ENCODE measurements at places on chromosomes 1 and 21.

DNA sequence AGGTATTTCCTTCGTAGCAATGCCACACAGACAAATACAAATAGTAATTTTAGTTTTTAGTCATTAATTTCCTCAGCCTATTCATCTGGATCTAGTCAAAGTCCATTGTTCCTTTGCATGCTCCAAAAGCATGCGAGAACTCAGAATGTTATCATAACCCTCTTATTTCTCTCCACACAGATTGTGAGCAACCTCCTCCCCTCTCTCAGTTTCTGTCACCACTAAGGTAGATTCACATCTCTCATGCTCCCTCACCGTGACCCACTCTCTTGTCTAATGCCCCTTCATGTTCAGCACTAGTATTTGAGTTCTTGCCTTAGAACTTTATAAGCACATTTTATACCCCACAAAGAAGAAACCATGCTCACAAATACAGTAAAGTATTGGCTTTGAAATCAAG lies 582.4 kb downstream of the PLA2G4A start:
- DNase-seq, result no peak

DNA sequence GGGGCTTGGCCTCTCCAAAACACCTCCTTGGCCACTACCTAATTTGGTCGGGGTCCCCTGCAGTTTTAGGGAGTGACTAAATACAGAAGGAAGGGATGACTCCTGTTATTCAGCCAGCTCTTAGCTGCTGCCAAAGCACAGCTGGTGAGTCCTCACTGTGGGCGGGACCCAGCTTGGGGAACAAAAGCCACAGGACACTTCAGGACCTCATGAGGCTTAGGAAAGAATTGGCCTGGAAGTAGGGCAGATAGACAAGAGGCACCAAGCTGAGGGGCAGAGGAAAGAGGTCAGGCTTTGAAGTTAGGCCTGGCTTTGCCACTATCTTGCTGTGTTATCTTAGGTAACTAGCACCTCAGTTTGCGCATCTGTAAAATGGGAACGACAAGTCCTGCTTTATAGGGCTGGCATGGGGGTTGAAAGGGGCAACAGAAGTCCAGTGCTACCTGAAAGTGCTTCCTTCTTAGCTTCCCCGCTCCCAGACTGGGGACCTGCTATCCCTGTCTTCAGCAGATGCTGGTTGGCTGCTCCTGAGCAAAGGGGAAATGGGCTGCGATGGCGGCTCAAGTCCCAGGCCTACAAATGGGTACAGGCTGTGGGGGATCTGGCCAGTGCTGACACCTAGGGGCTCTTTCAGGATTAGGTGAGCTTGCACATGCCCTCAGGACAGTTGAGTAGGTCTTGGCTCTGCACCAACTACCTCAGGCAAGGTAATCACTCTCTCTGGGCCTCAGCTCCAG lies 15.7 kb downstream of the IFI6 start:
- no peak for DNase-seq

DNA sequence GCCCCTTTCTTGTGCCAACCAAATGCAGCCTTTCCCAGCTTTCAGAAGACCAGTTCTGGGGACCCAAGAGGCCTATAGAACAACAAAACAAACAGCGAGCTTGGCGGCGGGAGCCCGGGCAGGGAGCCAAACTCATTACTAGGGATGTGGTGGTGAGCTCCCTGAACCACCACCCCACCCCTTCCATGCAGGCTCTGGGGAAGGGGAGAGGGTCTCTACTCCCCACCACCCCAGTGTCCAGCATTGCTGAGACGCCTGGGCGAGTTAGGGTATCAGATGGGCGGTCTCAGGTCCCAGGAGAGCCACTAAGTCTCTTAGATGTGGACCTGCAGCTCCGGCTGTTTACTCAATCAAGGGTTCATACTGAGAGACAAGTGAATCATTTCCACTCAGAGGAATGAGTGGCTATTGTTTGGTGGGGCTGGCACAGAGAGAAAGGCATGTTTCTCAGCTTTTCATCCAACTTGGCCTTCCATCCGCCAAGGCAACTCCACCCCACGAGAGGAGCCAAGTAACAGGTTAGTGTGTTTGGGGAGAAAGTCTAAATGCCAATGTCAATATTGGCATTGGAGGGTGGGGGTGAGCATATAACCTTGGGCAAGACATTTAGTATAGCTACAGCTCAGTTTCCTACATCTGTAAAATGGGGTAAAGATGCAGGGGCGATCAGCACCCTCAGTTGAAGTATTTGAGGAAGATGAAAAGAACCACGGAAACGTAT lies 40.9 kb downstream of the PLXNA2 start:
- DNase-seq, result no peak

DNA sequence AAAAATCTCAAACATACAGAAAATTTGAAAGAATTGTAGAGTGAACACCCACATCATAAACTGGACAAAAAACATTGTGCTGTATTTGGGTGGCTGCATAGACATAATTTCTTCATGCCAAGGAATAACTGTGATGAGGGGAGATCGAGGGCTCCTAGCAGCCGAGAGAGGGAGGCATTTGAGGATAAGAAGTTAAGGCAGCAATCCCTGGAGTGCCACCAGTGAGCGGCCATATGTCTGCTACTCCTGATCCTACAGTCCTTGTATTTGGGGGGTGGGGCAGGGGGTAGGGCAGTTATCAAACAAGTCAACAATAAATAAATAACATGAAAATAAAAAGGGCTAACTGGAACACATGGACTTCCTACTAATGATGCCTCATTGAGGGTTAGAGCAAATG lies 54.5 kb downstream of the ATP5PO start:
- no peak for DNase-seq

- DNase-seq, result no peak
Measured at GRCh38 chr1:206470692-206471414, 577 bp downstream of the IKBKE start.

- DNase-seq, result no peak
Measured at GRCh38 chr1:61580417-61580816, 144.5 kb downstream of the TM2D1 start.

GRCh38 chr1:17926906-17927305 lies 171.8 kb downstream of the ACTL8 start:
- DNase-seq, result no peak

GRCh38 chr1:175118375-175119367 lies 51.0 kb downstream of the TNN start:
- DNase-seq, result no peak

DNA sequence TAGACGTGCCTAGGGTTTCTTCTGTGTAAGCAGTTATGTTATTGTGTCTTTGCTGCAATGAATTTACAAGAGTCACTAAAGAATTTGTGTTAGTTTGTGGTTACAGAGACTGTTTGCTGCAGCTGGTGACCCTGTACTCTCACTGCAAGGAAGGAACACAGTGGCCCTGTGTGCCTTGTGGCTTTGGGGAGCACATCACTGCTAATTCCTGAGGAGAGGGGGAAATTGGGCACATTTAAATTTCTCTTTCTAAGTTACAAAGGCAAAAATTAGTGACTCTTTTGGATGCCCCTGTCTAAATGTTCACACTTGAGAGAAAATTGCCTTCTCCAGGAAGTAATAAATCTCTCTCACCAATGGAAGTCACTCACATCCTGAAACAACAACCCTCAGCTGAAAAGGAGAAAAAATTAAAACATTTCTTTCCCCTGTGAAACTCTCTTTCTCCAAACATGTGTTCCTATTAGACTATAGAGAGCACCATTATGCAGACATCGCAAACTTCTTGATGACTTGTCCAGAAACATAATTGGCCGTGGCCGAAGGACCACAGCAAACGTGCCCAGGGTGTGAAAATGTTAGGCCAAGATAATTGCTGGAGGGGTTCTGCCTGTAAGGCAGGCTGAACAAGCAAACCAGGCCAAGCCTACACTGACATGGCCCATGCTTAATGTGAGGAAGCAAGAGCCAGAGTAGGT lies 32.3 kb upstream of the SPAG17 start:
- DNase-seq, result no peak

DNA sequence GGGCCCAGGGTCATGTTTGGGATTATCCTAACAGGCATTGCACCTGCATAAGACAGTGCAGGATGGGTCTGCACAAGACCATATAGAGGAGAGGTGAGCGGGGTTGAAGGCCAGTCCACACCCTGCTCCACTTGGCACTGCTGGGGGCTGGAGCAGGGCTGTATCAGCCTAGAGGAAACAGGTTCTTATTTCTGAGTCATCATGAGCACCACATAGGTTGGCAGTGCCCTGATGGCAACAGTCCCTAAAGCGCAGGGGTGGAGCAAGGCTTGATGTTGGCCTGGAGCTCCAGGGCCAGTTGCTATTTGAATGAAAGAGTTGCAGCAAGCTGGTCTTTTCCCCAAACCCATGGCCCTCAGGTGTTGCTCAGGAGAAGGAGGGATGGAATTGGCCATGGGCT lies 29.8 kb upstream of the BMP8B start:
- DNase-seq, result no peak

Data from anterior cingulate cortex (tissue), 58 donors.